ENCODE measurements at places on chromosomes 6 and 20.

GRCh38 chr6:108782179-108783041 lies 65.8 kb upstream of the ARMC2 start:
- peak; percentile 27 for DNase-seq

DNA sequence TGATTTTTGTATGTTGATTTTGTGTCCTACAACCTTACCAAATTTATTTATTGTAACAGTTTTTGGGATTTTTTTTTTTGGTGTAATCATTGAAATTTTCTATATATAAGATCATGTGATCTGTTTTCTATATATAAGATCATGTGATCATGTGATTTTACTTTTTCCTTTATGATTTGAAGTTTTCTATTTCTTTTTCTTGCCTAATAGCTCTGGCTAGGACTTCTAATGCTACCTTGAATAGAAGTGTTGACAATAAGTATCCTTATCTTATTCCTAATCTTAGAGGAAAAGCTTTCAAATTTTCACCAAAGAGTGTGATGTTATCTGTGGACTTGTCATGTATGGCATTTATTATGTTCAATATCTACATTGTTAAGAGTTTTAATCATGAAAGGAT lies 69.7 kb downstream of the TNFAIP3 start:
- no peak for DNase-seq

DNA sequence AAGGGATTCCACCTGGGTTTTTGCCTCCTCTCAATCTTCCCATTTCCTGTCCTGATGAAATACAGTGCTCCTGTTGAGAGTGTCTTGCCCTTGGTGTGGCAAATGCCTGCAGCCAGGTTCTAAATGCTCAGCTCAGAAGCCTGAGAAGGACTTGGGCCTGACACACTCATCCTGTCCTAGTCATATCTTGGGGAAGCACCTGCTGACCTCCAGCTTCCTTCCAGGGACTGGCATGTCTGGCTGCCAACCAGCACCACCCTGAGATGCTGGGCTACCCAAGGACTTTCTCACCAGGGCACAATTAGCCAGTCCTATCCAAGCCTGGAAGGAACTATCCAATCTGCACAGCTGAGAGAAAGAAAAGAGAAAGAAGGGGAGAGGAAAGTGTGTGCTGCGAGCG lies 43.4 kb downstream of the LRFN2 start:
- DNase-seq, result no peak

- DNase-seq, result no peak
Observed at GRCh38 chr6:152474354-152474753, 162.8 kb downstream of the SYNE1 start.

GRCh38 chr20:51423810-51424209 lies 118.7 kb downstream of the NFATC2 start:
- DNase-seq, result no peak

DNA sequence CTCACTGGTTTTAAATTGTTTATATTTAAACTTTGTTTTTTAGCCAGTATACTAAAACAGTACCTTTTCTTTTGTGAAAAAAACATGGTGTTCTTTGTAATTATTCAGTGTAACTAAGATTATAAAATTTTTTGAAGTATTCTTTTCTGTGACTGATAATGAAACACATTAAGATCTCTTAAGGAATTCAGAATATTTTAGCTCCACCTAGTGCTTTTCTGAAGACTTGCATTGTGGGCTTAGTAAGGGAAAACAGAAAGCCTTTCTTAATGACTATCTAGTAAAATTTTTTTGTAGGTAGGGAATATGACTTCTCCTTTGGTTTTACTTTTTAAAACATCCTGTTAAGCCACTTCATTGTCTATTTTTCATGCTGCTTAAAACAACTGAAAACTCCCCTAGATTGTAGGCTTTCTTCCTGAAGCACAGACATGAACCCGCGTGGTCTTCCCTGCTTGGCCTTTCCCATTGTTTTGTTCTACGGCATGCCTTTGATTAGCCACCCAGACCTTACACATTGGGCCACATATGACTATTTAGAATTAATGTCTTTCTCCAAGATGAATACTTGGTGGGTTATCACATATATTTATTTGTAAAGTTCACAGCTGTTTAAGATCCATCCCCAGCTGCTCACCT lies 72.1 kb downstream of the AFDN start:
- DNase-seq, result no peak

- no peak for DNase-seq
Observed at GRCh38 chr6:22833191-22833590, 263.8 kb downstream of the HDGFL1 start.

DNA sequence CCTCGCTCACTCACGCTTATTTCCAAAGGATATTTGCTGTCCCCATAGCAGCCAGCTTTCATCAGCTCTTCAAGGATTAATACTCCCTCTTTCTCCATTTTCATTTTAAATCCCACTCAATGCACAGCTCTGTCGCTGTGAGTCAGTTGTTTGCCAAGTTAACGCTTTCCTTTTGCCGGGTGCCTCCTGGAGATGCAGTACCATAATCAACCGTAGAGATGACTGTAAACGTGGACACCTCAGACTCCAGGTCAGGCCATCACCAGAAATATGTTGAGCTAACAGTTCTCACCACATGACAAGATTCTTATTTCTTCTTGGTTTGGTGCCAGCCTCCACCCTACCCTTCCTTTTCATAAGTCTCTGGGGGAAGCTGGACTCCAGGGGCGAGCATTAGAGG lies 66.6 kb upstream of the TAB2 start:
- no peak for DNase-seq

GRCh38 chr6:160274871-160275510 lies 16.4 kb upstream of the SLC22A2 start:
- no peak for DNase-seq

DNA sequence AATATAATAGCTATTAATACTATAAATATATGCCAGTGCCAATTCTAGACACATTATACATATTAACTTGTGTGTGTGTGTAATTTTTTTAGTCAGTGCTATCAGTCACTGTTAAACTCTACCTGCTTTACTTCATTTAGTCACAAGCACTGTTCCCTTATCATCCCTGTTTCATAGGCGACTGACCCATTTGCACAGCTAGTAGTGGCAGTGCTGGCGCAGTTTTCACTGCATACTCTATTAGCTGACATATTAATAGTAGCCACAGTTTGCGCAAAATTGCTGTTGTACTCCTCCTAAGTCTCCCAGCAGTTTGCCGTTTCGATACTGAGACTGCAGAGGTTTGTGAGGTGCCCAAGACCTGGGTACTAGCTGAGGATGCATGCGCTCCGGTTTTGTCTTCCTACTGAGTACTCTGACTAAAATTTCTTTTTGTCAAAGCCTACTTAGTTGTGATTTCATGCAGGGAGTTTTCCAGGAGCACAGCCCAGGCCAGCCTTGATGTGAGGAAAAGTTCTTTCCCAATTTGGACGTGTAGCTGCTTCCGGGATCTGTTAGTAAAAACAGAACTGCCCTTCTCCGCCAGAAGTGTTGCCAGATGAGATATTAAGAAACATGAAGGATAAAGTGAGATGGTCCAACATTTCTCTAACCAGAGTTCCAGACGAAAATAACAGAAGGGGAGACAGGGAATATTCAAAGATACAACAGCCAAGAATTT lies 5.6 kb downstream of the BAG2 start:
- DNase-seq, result no peak

DNA sequence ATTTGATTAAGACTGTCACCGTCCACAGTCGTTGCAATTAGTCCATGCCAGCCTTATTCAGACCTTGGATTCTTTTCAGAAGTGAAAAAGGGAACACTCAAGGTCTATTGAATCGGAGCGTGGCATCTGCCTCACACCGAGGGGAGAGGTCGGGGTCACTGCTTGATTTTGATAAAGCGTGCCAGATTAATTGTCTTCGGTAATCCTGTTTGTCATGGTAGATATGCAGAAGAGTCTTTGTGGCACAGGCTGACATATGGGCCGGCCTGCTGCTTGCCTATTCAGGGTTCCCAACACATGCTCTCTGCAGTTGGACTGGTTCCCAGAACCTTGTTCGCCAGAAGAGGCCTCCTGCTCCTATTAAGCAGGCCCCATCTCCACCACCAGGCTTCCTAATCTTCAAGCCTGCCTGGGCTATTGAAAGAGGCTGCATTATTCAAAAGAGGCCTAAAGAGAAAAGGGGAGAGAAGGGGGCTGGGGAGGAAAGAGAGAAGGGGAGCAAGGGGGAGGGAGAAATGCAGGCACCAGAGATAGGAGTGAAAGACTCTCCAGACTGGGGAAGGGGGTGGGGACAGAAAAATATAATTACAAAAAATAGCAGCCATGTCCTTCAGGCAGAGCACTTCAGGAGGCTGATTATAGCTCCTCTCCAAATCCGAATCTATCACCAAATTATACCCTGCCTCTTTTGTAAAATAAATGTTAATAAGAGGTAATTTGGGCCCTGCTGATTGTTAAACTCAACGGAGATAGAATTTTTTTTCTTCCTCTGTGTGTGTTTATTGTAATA lies 611.3 kb downstream of the HDGFL1 start:
- DNase-seq, result no peak

- no peak for DNase-seq
Observed at GRCh38 chr20:20778676-20779075, 66.2 kb upstream of the RALGAPA2 start.

- DNase-seq, result no peak
Observed at GRCh38 chr6:36130667-36131510, 576 bp downstream of the MAPK13 start.

DNA sequence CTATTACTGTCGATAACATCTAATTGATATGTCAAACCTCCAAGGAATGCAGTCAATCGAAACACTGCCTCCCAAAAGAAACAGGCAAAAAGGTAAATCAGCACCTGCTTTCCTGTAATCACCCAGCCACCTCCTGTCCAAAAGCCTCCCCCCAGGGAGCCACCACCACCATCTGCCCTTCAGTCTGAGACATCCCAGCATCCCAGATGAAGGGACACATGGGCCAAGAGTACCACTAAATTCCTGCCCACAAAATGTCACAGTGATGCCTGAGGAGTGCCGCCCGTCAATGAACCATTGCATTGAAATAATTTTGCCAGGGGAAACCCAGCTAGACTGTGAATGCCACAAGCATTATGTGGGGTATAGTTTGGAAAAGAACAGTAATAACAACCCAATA lies 401.7 kb downstream of the ZFAND3 start:
- no peak for DNase-seq

GRCh38 chr20:507761-508332 lies 35.7 kb downstream of the CSNK2A1 start:
- DNase-seq, result no peak

DNA sequence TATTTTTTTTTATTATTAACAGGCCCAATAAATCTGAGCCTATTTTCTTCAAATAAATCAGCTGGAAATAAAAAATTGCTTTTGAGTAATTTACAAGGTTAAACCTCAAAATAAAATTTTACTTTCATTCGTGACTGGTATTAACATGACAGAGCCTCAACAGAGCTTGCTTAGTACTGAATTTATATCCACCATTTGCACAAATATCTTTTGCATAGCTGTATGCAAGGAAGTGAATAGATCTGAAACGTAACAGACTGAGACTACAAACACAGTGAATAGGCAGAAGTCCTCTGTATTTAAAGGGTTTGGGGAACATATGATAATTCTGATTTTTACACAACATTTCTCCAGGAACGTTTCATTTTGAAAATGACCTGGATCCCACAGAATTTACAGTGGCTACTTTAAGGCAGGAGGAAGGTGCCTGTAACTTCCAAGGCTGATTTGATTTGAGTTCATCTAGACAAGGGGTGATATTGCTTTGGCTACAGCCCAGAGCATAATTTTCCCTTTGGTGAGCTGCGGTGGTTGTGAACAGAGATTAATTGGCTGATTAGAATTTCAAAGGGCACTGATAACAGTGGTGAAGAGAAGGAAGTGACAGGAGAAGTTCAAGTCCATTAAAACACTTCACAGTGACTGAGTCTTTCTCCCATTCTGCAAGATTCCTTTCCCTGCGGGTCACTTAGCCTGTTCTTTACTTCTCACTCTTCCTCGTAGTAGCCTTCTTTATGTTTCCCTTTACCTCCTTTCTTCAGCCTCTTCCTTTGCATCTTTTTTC lies 121.2 kb upstream of the SASH1 start:
- DNase-seq, result no peak

- no peak for DNase-seq
Observed at GRCh38 chr6:168649209-168649608, 208.2 kb downstream of the SMOC2 start.

GRCh38 chr6:150334790-150335783 lies 33.7 kb upstream of the IYD start:
- DNase-seq, result no peak

- DNase-seq, result no peak
Observed at GRCh38 chr6:27577922-27578321, 105.0 kb upstream of the ZNF184 start.

All from GOT3 (cell line).